ENCODE measurements at places on chromosomes 11 and 22.

GRCh38 chr11:107696140-107696539, 15.7 kb downstream of the SLN start:
- peak; percentile 89 for DNase-seq

- no peak for DNase-seq
These were observed 67.5 kb downstream of the ADAMTS15 start for GRCh38 chr11:130515829-130516553.

- DNase-seq: no peak
These were observed 4.3 kb upstream of the EXPH5 start for GRCh38 chr11:108597736-108598355.

DNA sequence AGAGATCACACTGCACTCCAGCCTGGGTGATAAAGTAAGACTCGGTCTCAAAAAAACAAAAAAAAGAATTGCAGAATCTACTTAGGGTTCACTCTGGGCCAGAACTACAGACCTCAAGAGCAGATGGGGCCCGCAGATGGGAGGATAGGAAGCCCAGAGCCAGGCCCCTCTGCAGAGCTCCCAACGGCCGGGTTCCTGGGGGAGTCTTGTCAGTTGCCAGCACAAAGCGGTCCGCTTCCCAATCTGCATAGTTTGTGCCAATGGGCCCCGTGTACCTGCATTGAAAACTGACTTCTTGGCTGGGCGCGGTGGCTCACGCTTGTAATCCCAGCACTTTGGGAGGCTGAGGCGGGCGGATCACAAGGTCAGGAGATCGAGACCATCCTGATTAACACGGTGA, 1.7 kb upstream of the CHID1 start:
- no peak for DNase-seq

GRCh38 chr11:43699870-43700269, 19.3 kb downstream of the HSD17B12 start:
- no peak for DNase-seq

DNA sequence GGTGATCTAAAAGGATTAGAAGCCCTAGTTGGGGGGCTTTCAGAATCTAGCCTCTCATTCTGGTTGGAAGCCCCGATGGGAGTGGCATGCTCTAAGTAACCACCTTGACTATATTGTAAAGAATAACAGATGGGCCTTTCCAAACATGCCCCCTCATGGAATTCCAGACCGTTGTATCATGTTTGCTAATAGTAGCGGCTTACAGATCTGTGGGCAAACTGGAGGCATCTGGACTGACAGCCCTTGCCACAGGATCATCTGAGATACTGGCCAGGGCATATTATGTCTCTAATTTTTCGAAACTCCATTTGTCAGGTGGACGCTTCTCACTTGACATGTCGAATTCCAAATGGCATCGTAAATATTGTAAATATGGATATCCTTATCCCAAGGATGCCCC, 10.5 kb downstream of the APIP start:
- no peak for DNase-seq

DNA sequence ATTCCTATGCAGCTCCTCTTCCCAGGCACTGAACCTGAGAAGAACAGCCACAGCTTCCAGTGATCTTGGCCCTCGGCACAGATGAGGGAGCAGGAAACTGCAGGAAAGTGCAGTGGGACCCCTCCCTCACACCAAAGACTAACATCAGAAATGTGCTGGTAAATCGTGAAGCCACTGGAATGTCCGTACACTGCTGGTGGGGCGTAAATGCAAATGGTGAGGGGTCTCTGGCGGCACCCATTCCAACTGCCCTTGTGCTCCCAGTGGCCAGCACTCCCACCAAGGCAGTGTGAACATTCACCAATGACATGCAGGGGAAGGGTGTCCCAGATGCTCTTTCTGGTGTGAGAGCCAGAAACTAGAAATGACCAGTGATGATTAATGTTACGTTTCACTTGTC, 574.0 kb downstream of the BRD1 start:
- DNase-seq: no peak

DNA sequence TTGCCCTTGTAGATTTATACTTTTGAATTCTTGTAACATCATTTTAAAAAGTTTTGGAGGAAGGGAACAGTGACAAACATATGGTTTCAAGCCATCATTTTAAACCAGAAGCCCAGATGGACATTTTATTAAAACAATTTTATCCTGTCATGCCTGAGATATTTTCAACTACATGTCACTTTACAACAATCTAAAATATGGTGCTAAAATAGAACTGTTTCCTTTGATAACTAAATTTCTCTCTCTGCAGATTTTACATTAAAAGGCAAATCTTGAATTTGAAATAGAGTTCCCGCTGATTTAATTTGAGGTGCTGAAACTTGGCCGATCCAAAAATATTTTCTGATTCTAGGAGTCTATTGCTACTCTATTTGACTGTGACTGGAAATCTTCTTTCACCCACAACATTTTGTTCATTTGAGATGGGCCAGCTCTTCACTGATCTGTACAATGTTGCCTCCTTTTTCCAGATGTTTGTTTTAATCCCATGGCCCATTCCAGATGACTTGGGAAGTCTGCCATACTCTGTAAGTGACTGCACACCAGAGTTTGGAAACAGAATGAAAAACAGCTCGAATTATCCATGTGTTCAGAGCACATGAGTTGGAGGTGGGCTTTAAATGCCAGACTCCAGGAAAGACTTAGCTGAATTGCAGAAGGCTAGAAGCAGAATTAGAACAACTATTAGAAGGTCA, 402.5 kb downstream of the TMEM135 start:
- DNase-seq: no peak

- no peak for DNase-seq
These were observed 25.6 kb downstream of the ANKRD42 start for GRCh38 chr11:83219095-83219494.

- no peak for DNase-seq
These were observed 13.4 kb downstream of the CXCR5 start for GRCh38 chr11:118896921-118897591.

DNA sequence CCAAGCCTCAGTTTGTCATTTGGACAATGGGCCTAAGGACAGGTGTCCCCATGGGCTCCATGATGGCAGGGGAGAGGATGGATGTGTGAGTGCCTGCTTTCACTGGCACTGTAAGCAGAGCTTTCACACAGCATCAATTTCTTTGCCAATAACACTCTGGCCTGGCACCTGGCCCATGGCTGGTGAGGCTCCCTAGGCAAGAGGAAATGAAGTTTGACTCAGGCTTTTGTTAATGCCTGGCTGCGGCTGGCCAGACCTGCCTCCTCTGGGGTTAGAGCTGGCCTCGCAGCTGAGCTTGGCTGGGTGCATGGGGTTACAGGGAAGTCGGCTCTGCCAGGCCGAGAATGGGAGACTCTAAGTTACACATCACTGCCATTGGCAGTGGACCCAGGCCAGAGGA, 30.0 kb upstream of the SEZ6L start:
- DNase-seq: no peak

Data from AG08395 (cell line).